ENCODE measurements at places on chromosomes 13 and 19.
A peak's percentile ranks its signal among the peaks of the same experiment; 100 is the strongest.

- DNase-seq, result peak; percentile 19
Measured at GRCh38 chr19:8988204-8988603, 22.0 kb downstream of the MUC16 start.

DNA sequence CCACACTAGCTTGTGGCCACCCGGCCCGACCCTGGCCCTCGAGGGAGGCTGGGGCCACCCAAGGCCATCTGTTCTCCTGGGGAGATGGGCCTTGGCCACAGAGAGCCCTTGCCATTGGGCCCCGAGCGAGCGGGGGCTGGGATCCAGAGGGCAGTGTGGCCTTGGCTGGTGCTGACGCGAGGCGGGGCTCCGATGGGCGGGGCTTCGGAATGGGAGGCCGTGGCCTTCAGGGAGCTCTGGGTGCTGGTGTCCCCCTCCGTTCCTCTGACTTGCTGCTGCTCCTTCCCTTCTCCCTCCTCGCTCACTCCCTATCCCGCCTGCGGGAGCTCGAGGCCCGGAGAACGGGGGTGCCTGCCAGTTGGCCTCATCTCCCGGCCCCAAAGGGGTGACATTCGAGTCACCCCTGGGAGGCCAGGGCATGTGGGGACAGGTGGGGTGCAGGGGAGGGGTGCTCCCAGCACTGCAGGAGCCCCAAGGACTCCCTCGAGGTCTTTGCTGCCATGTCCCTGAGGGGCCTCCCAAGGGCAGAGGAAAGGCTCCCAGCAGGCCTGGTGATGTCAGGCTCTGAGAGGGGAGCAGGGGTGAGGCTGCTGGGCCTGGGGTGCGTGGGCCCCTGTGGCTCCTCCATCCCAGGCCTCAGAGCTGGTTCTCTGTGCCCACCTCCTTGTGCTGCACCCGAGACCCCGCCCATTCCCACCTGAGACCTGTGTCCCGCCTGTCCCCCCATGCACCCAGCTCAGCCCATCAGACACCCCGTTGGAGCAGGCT lies 4.2 kb downstream of the NCLN start:
- no peak for DNase-seq

DNA sequence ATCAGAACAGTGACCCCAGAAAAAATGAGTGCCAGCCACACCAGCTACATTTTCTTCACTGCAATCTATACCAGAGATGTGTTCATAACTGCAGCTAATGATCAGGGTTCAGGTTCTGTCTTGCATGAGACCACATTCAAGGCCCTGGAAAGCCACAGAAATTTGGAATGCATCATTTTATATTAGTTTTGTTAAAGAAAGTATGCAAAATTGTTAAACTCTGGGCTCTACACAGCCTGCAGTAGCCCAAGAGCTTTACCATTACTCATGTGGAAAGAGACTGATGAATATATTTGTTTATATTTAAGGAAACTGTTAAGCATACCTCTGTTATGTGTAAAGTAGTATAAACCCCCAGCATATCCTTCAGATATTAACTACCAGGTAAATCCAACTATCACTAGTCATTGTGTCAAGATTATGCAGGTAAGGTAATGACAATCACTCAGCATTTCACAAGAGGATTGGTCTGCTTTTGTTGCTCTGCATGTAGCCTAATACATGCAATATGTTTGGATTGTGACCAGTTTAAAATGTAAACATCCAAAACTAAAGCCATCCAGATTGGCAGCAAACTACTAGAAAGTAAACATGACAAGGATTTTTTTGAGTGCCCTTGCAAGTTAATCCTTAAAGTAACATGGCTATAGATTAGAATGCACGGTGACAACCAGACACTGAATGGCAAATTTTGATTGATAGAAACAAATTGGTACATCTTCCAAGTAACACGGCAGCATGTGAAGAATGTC lies 429.1 kb upstream of the ARGLU1 start:
- DNase-seq, result no peak

- DNase-seq, result no peak
Measured at GRCh38 chr19:42255766-42256745, 1.1 kb upstream of the ERF start.

DNA sequence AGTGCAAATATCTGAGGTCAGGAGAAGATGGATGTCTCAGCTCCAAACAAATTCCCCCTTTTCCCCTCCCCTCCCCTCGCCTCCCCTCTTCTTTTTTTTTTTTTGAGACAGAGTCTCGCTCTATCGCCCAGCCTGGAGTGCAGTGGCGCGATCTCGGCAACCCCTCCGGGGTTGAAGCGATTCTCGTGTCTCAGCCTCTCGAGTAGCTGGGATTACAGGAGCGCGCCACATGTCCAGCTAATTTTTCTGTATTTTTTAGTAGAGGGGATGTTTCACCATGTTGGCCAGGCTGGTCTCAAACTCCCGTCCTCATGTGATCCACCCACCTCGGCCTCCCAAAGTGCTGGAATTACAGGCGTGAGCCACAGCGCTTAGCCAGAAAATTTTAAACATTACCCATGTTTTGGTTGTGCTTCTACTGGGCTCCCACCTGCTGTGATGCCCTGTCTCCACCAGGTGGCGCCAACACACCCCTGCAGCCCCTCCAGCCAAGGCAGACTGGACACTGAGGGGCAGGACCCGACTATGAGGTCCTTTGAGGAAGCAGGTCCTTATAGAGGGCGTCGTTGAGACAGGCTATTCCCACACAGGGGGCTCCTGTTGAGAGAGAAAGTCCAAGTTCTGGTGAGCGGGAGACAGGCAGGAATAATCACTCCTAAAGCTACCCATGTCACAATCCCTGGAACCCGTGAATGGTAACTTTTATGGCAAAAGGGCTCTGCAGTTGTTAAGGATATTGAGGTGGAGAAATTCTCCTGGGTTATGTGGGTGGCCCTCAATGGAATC lies 6.3 kb downstream of the ERICH4 start:
- peak; percentile 78 for DNase-seq

GRCh38 chr19:56720281-56720680 lies 48.7 kb upstream of the ZNF835 start:
- no peak for DNase-seq

DNA sequence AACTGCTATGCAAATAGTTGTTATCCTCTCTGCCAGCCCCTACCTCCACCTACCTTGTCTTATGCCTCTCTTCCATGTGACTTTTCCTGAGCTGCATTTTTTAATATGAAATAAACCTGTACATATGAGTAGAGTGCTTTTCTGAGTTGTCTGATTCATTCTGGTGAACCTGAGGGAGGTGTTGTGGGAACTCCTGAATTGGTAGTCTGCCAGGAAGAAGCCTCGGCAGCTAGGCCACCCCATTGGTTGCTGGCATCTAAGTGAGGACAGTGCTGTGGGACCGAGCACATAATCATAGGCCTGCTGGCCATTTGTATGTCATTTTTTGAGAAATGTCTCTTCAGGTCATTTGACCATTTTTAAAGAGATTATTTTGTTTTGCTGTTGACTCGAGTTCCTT lies 1146.8 kb downstream of the UQCRFS1 start:
- DNase-seq, result peak; percentile 18

DNA sequence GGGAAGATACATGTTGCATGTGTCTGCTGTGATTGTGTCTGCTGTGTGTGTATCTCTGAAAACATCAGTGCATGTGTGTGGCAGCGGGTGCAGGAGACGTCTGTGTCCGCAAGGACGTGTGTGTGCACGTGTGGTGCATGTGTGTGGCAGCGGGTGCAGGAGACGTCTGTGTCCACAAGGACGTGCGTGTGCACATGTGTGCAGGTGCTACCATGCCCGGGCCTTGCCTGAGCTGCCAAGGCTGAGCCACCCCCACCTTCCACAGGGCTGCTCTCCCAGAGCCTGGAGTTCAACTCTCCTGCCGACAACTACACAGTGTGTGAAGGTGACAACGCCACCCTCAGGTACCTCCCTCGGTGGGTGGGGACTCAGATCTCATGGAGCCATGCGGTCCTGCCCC lies 10.4 kb downstream of the IGLON5 start:
- DNase-seq, result no peak

DNA sequence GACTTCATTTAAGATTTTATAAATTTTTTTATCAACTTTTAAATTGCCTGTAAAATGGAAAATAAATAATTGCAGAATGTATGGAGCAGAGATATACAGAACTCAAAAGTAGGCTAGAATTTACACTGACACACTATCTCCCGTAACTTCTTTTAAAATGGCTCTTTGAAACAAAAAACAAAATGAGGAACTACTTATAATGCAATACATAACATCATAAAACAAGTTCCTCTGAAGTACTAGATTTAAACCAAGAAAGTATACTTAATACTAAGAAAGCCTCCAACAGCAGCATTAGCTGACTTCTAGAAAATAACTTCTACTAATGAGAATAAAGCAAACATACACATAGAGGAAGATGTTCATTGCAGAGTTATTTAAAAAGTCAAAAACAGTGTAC lies 17.0 kb downstream of the RBM26 start:
- no peak for DNase-seq

DNA sequence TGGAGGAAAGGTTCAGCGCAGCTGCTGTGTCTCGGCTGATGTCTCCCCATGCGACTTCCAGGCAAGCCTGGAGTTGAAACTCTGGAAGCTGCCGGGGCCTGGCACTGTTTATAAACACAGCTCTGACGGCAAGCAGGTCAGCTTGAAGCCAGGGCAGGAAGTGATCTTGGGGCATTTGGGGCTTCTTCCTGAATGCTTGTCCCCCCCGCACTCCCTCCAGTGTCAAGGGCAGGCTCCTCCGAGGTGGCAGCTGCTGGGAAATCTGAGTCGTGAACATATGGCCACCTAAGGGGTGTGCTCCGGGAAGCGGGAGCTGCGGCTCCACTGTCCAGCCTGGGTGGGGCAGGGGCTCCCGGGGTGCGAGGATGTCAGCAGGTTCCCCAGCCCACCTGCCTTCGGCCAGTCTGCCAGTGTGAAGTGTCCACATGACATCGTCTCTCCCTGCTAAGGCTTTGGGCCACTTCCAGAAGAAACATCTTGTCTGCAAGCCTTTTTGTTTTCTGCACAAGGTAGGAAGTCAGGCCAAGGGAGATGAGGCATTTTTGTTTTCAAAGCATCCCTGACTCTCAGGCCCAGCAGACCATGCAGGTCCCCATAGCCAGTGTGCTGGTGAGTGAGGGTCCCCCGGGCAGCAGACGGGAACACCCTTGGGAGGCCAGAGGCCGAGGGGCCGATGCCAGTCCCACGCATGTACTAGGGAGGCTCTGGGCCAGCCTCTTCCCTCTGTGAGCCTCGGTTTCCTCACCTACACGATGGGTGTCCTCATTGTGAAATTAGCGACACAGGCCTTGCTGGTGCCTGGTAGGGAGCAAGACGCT lies 2.7 kb downstream of the PIAS4 start:
- DNase-seq, result no peak

- DNase-seq, result no peak
Measured at GRCh38 chr13:97199451-97199850, 22.7 kb upstream of the MBNL2 start.

- DNase-seq, result no peak
Measured at GRCh38 chr19:14533450-14533849, 4.1 kb downstream of the TECR start.

DNA sequence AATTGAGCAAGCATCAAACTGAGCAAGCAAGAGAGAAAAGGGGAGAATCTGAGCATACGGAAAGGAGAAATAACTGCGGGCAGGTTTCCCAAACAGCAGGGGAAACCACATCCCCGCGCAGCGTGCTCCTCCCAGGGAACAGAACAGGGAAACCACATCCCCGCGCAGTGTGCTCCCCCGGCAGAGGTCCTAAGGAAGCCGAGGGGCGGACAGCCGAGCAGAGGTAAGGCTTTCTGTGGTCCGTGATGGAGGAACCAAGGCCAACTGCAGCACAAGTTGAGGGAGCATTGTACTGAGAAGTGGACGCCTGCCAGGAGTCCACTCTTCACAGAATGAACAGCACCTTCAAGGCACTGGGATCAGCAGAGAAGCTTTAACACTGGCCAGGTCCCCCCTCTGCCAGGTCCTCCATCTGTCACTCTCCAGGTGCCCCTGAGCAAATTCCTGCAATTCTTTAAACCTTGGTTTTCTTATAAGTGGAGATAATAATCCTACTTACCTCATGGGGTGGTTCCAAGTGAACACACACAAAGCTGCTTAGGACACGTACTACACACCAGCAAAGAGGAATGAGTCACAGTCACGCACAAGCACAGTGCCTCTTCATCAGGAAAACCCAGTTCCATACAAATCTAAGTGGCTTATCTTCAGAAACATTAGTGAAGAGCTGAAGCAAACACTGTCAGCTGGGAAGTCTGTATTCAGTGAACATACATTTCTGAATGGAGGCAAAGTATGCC lies 23.0 kb upstream of the LAMP1 start:
- DNase-seq, result no peak

GRCh38 chr13:24995225-24995804 lies 100.6 kb upstream of the PABPC3 start:
- peak; percentile 83 for DNase-seq

DNA sequence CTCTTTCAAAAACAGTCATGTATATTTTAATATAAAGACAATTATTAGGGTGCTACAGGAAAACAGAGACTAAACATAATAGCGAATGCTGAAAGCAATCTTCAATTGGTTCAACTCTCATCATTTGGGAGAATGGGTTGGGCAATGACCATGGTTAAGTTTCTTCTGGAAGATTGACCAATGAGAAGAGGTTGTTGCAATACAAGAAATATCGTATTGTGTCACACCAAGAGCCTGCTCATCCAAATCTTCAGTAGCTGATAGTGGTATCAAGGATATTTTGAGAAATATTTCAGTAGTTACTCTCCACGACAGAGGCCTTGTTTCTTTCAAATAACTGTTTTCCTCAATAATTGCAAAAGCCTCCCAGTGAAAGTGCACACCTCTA lies 83.0 kb upstream of the FNDC3A start:
- DNase-seq, result no peak

- DNase-seq, result no peak
Measured at GRCh38 chr13:110877737-110878258, 37.1 kb downstream of the ANKRD10 start.

DNA sequence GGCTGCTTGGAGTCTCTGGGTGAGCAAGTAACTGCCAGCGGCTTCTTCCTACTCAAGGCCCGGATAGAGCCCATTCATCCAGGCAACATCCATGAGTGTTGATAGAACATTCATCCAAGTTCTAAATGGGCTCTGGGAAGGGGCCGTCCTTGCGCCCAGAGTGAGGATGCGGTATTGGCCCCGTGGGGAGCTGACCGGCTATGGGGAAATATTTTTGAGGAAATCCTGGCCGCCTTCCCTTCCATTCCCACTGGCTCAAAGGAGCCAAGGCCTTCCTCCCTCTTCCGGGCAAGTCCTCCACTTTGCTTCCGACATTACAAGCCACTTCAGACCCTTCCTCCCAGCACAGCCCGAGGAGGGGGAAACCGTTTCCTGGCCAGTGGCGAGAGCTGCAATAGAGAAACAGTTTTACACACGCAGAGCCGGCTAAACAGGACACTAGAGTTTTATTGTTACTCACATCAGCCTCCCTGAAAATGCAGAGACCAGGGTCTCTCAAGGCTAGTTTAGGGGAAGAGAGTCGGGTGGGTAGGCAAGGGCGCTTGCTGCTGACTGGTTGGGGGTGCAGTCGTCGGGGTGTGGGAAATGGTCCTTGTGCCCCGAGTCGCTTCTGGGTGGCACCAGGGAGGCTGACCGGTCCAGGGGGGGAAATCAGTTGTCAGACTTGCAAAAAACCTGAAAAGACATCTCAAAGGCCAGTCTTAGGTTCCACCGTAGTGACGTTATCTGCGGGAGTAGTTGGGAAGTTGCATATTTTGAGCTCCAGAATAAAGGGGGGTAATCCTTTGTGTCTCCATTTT lies 37.5 kb downstream of the C13orf46 start:
- DNase-seq, result no peak

- no peak for DNase-seq
Measured at GRCh38 chr13:108961542-108962125, 332.2 kb downstream of the MYO16 start.

- no peak for DNase-seq
Measured at GRCh38 chr13:105107781-105108180, 1427.7 kb downstream of the EFNB2 start.

GRCh38 chr13:20489185-20489820 lies 36.4 kb downstream of the CRYL1 start:
- DNase-seq, result peak; percentile 98

- no peak for DNase-seq
Measured at GRCh38 chr19:7260161-7260560, 34.1 kb downstream of the INSR start.
